ENCODE measurements at places on chromosomes 1 and 21.

- DNase-seq: no peak
Measured at GRCh38 chr1:119773711-119774241, 5.1 kb upstream of the HMGCS2 start.

DNA sequence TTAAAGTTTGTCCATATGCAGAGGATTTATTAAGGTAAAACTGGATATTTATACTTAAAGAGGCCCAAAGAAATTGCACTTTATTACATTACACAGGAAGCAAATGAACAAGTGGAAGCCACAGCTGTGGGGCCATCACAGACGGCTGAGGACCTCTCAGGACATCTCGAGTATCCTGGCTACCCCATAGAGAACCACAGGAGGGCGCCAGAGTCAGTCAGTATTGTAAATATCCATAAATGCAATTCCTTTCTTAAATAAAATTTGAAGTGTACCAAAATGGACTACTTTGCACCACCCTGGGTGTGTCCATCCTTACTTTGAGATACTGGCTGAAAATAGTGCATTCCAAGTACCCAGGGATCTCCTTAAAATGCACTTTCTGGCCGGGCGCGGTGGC is 257.2 kb downstream of the MRPL39 start:
- no peak for DNase-seq

GRCh38 chr1:53572065-53572814 is 113.0 kb downstream of the DMRTB1 start:
- no peak for DNase-seq

GRCh38 chr1:224433041-224433691 is 1.4 kb downstream of the WDR26 start:
- no peak for DNase-seq

DNA sequence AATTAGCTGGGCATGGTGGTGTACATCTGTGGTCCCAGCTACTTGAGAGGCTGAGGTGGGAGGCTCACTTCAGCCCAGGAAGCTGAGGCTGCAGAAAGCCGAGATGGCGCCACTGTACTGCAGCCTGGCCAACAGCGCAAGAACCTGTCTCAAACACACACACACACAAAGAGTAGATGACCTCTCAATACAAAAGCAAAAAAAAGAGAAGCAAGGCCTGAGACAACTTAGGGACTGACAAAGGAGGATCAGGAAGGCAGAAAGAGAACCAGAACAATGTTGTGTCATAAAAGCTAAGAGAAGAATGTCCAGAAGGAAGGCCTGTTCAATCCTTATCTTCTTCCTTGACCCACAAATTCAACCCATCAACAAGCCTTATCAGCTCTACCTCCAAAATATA is 18.5 kb downstream of the WASF2 start:
- DNase-seq: no peak

DNA sequence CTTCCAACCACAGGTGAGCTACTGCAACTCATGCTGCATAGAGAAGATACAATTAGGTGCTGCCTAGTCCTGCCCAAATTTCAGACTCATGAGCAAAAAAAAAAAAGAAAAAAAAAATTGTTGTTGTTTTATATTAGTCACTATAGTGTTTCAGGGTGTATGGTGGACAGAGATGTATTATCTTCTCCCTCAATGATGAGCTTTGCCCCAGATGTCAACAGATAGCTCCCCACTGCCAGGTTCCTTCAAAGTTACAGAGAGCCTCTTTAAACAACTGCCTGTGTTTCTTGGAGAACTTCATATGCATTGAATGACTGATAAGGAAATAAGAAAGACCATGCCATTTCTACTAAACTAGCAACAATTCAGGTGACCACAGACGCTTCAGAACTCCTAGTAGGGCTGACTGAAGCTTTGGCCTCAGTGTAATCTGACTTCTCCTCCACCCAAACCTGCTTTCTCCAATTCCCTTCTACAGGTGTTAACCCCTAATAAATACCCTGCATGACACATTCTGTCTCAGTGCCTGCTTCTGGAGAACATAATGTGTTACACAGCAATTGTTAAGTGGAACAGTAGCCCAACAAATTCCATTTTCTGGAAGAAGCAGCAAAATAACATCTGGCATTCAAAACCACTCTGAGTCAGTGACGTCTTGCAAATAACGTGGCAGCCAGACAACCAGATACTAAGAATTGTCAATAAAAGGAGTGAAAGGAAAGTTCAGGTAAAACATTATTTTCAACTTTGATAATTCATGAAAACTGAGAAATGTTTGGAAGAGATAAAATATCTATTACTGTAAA is 147.7 kb downstream of the CDC42BPA start:
- DNase-seq: no peak

DNA sequence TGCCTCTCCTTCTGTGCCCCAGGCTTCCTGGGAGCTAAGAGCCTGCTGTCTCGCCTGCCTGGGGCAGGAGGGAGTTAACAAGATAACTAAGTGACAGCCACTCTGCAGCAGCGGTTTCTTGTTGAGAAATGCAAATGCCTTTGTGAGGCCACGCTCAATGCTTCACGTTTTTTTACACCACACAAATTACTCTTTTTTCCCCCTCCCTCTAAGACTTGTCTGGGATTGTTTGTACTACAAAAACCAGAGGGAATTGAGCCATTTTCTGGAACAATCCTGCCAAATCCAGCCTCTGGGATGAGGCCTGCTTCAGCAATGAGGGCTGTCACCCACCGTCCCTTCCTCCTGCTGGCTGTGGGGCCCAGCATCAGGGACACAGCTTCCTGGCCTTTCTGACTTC is 119.6 kb downstream of the ACTL8 start:
- no peak for DNase-seq

DNA sequence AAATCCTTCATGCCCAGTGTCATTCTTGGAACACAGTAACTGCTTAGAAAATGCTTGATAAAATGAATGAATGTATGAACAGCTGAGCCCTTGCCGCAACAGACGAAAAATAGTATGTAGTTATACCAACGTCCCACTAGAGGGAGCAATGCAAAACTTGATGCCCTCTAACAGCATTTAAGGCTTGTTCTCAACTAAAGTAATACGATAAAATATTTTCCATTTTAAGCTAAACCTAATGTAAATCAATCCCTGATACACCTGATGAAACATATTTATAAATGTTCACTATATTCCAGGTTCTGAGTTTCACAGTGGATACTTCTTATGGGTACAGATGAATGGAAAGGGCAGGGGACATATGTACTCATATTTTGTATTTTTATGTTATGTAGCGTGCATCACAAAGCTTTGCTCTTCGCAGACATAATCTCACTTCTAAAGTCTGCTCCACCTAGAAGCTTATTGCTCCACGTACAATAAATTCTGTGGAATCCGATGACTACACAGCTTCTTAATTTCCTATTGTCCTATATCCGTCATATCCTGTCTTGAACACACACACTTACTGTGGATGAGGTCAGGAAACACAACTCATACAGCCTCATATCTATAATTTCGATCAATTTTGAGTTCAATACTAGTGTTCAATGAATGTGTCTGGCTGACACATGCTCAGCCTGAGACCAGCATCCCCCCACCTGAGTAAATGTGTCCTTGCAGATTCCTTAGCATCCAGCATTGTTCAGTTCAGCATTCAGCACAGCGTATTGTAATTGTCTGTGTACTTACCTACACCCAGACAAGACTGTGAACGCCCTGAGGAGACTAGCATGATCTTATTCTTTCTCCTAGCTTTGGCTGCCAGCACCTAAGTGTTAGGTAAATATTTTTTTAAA is 4.4 kb upstream of the UTP25 start:
- DNase-seq: no peak

- DNase-seq: no peak
Measured at GRCh38 chr1:147613506-147613905, 56.8 kb downstream of the ACP6 start.

GRCh38 chr1:5976726-5977493 is 15.3 kb downstream of the NPHP4 start:
- no peak for DNase-seq

DNA sequence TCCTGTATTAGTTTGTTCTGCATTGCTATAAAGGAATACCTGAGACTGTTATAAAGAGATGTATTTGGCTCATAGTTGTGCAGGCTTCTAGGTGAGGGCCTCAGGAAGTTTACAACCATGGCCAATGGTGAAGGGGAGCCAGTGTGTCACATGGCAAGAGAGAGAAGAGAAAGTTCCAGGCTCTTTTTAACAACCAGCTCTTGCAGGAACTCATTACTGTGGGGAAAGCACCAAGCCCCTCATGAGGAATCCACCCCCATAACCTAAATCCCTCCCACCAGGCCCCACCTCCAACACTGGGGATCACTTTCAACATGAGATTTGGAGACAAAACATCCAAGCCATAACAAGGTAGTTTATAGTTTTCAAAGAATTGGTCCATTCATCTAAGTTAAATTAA is 5.0 kb upstream of the MEAF6 start:
- DNase-seq: no peak

GRCh38 chr1:61287014-61287413 is 204.7 kb downstream of the NFIA start:
- DNase-seq: no peak

GRCh38 chr1:235946571-235946981 is 79.9 kb upstream of the LYST start:
- no peak for DNase-seq

GRCh38 chr1:78519446-78519845 is 28.7 kb downstream of the PTGFR start:
- no peak for DNase-seq

All from NCI-H1436 treated with DMSO at 0.1 percent for 48 hours (cell line).